ENCODE measurements at places on chromosomes 5 and 9. TPM values are rescaled to one million over a fixed set of nuclear protein-coding genes. Genes with fewer than 3 reads are reported as not detected.
A peak's percentile ranks its signal among the peaks of the same experiment; 100 is the strongest.

Gene BBLN
- 48.2 TPM for total RNA-seq

Gene IFNA21
- total RNA-seq, result not detected

Gene MAPK9
- total RNA-seq, result 37.2 TPM

Gene LAMC3
- total RNA-seq, result 6.9 TPM

DNA sequence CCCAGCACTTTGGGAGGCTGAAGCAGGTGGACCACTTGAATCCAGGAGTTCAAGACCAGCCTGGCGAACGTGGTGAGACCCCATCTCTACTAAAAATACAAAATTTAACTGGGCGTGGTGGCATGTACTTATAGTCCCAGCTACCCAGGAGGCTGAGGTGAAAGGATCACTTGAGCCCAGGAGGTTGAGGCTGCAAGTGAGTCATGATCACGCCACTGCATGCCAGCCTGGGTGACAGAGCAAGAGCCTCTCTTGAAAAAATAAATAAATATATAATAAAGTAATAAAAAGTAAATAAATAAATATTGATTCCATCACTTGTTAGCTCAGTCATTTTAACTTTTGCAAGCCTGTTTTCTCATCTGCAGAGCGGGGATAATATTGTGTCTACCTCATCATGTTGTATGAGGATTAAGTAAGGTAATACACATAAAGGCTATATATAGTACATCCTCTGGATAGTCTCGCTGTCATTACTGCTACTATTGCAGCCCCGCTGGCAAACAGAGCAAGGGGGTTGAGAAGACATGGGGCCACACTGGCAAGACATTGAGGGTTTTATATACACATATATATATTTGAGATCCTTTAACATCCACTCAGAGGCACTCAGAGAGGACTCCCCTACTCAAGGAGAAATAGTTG is 210.9 kb downstream of the C9orf152 start:
- DNase-seq, result no peak
- H3K4me3 ChIP-seq, result no peak overlapping the region

DNA sequence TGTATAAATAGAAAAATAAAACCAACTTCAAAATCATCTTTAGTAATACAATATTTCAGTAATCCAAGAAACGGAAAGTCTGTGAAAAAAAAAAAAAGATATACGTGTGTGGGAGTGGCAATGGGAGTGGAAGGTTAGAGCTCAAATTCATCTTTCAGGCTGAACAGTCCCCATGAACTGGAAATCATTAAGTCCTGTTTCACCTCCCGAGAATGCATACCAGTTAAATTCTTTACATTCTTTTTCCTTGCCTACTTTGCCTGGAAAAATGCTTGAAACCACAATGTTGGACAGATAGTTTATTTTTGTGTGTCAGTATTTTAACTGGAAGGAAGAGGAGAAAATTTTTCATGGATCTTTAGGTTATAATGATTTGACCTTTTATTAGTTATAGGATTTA is 166.8 kb downstream of the MUSK start:
- no peak for DNase-seq
- H3K36me3 ChIP-seq, result peaks cover 2% of the 10 kb centered on the region
- H3K4me3 ChIP-seq, result no peak overlapping the region
- no peaks in the 10 kb centered on the region for H3K4me1 ChIP-seq

GRCh38 chr9:133786907-133787753 is 49.0 kb upstream of the SARDH start:
- peak overlapping the region; percentile 52 for H3K4me3 ChIP-seq
- DNase-seq, result no peak
- no peaks in the 10 kb centered on the region for H3K36me3 ChIP-seq
- no peak overlapping the region for H3K27ac ChIP-seq

DNA sequence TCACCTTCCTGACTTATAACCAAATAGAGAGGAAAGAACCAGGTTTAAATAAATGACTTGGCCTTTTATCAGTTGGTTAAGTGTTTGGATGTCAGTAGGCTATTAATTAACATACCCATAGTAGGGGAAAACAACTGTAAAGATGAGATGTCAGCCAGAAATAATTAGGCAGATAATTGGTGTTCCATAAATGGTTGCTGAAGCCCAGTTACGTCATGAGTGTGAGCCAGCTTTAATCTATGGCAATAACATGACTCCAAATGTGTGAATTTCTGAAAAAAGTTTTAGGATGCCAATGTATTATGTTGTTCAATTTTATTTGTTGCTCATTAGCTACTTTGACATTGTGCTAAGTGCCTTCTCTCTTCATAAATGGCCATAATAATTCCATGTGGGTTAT is 180.5 kb downstream of the FBXL7 start:
- H3K27me3 ChIP-seq, result no peaks in the 10 kb centered on the region
- H3K27ac ChIP-seq, result no peak overlapping the region
- H3K4me3 ChIP-seq, result no peak overlapping the region
- no peaks in the 10 kb centered on the region for H3K4me1 ChIP-seq
- no peak for DNase-seq
- no peaks in the 10 kb centered on the region for H3K36me3 ChIP-seq

DNA sequence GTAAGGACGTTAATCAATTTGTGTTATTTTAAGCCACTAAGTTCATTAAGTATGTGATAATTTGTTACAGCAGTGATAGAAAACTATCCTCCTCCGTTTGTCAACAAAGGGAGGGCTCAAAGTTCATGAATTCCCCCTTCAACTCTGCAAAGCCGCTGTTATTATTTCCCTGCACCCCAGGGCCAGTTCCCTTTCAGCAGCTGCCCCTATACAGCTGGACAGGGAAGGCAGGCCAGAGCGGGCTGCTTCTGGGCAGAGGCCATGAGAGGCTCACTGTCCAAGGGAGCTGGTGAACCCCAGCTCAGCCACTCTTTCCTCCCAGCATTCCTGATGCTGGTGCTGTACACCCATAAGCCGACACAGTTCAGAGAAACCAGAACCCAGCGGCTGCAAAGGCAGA is 102.4 kb upstream of the GPR151 start:
- H3K4me1 ChIP-seq, result no peaks in the 10 kb centered on the region
- no peak overlapping the region for H3K4me3 ChIP-seq
- H3K36me3 ChIP-seq, result peaks cover 1% of the 10 kb centered on the region
- peaks cover 2% of the 10 kb centered on the region for H3K27me3 ChIP-seq

GRCh38 chr5:111859533-111860270 is 102.7 kb upstream of the NREP start:
- no peaks in the 10 kb centered on the region for H3K36me3 ChIP-seq
- no peak overlapping the region for H3K4me3 ChIP-seq
- no peak overlapping the region for H3K27ac ChIP-seq
- peaks cover 30% of the 10 kb centered on the region for H3K27me3 ChIP-seq

GRCh38 chr5:63055421-63055820 is 476.8 kb downstream of the LRRC70 start:
- DNase-seq, result no peak
- no peaks in the 10 kb centered on the region for H3K4me1 ChIP-seq
- H3K27me3 ChIP-seq, result no peaks in the 10 kb centered on the region
- H3K36me3 ChIP-seq, result no peaks in the 10 kb centered on the region
- no peak overlapping the region for H3K27ac ChIP-seq

- no peak overlapping the region for H3K27ac ChIP-seq
- H3K27me3 ChIP-seq, result no peaks in the 10 kb centered on the region
- no peaks in the 10 kb centered on the region for H3K4me1 ChIP-seq
- no peaks in the 10 kb centered on the region for H3K36me3 ChIP-seq
- no peak for DNase-seq
Observed at GRCh38 chr9:4113711-4114110, 186.2 kb downstream of the GLIS3 start.

DNA sequence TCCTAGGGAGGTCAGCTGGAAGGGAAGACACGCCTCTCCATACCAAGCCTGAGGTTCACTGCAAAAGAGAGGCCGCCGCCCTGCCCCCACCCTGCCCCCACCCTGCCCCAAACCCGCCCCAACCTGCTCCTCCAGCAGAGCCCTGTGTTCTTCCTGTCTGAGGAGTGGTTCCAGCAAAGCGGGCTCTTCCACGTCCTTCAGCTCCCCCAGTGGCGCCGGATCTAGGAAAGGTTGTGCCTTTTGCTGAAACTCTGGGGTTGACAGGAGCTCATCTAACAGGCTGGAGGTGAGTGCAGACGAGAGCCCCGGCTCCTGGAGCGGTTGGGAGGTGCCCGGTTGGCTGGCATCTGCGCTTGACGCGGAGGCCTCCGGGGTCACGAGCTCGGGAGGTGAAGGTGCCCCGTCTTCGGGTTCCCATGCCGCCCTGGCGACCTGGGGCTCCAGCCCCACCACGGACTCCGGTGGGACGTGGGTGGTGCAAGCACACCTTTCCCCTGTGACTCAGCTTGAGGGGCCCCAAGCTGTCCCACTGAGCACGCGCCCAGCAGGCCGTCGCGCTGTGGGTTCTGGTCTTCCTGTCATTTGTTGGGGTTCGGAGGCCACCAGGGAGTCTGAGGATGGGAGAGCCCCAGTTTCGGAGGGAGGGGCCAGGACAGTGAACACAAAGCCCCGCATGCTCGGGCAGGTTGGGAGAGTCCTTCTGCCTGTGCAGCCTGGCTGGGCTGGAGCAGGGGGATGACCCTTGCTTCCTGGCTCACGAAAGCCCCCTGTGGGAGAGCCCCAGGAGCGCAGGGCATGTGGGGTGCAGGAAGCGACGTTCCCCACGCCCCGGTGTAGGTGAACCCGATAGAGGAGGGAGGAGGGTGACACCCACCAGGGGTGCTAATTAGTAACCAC is 1467.1 kb downstream of the FOXD4L5 start:
- H3K4me3 ChIP-seq, result peak overlapping the region; percentile 82
- H3K36me3 ChIP-seq, result peaks cover 5% of the 10 kb centered on the region
- H3K27ac ChIP-seq, result peak overlapping the region; percentile 46
- H3K4me1 ChIP-seq, result peaks cover 16% of the 10 kb centered on the region
- peaks cover 22% of the 10 kb centered on the region for H3K27me3 ChIP-seq

DNA sequence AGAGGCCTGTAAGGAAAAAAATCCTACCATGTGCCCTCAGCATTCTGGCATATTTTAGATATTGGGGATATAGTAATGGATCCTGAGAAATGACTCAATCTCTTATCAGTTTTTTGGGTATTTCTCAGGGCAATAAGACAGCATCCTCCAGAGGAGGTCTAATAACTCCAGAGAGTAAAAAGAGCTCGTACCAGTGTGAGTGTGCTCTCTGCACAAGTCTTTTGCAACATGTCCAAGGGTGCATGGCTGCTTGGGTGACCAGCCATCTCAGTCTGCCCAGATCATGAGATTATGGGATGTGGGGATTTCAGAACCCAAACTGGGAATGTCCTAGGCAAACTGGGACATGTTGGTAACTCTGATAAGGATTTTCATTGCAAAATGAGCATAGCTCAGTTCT is 15.3 kb downstream of the ASPN start:
- H3K27me3 ChIP-seq, result no peaks in the 10 kb centered on the region
- no peaks in the 10 kb centered on the region for H3K4me1 ChIP-seq
- H3K27ac ChIP-seq, result no peak overlapping the region
- no peak for DNase-seq
- no peaks in the 10 kb centered on the region for H3K36me3 ChIP-seq

DNA sequence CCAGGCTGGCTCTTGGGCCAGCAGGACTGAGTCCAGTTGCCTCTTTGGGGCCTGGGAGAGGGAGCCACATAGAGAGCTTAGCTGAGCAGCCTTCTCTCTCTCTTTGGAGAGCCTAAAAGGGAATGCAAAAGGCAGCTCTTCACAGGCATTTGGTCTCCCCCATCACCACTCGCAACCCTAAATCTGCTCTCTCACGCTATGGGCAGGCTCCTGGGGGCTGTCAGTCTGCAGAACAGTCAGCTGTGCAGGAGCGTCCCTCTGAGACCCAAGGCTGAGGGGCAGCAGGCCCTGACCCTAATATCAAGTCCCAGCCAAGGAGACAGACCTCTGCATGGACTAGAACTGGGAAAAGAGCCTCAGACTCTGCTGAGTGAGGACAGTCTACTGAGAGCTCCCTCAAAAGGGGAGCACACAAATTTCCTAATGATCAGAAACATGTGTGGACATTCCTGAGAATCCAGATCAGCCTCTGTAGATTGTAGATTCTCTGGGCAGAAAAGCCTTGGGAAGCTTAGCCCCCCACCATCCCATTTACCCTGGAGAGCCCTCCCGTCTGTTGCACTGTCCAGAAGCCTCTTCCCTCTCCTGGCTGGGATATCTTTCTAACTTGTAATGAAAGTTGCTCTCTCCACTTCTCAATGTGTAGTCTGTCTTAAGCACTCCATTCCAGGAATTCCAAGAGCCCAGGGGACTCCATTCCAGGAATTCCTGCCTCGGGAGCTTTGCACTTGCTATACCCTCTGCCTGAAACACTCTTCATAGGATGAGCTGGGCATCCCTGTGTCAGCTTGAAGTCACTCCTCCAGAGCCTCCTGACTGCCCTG is 79.4 kb downstream of the FAM114A2 start:
- H3K27me3 ChIP-seq, result peaks cover 5% of the 10 kb centered on the region
- no peak overlapping the region for H3K4me3 ChIP-seq
- H3K36me3 ChIP-seq, result no peaks in the 10 kb centered on the region
- no peak overlapping the region for H3K27ac ChIP-seq
- H3K4me1 ChIP-seq, result peaks cover 11% of the 10 kb centered on the region

GRCh38 chr5:55102348-55102747 is at the start of gene GZMA:
GZMA (plus strand) TSS chr5:55102646; CDS start chr5:55102683, 37 bp downstream.
- H3K36me3 ChIP-seq, result peaks cover 23% of the 10 kb centered on the region
- H3K4me1 ChIP-seq, result peaks cover 82% of the 10 kb centered on the region
- H3K27me3 ChIP-seq, result no peaks in the 10 kb centered on the region
- peak; percentile 46 for DNase-seq
- peak within 1 kb of the TSS; percentile 94 for H3K27ac ChIP-seq

DNA sequence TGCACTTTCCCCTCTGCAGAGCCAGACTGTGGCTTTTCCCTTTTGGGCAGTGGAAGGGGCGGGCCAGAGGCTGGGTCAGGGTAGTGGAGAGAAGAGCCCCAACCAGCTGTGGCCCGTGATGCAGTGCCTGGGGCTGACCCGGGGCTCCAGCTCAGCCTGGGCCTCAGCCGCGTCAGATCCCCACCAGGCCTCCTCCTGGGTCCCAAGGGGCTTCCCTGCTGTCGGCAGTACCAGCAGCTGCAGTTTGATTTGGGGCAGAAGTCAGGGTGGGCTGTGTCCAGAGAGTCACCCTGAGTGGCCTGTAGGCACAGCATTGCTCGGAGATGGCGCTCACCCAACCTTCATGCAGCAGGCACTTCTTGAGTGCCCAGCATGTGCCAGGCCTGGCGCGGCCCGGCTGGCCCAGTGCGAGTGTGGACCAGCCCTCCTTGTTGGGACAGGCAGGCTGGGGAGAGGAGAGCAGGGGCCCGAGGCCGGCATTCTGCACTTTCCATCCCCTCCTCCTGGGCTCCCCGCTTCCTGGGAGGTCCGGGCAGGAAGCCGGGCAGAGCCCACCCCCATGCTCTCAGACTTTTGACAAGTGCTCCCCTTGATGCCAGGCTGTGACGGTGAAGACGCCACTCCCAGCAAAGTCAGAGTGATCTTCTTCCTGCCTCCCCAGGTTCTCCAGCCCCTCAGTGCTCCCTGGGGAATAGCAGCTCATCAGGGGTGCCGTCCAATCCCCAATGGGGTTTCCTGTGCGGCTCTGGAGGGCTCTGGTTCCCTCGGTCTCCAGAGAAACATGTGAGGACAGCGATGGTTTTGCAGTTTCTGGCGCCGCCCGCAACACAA is 88.3 kb upstream of the COL5A1 start:
- H3K4me3 ChIP-seq, result no peak overlapping the region
- no peaks in the 10 kb centered on the region for H3K4me1 ChIP-seq
- DNase-seq, result no peak

Data from naive thymus-derived CD8-positive, alpha-beta T cell (primary cell).